ENCODE measurements at places on chromosomes 5 and 9.

- DNase-seq: no peak
Observed at GRCh38 chr5:67963789-67964519, 251.6 kb upstream of the PIK3R1 start.

DNA sequence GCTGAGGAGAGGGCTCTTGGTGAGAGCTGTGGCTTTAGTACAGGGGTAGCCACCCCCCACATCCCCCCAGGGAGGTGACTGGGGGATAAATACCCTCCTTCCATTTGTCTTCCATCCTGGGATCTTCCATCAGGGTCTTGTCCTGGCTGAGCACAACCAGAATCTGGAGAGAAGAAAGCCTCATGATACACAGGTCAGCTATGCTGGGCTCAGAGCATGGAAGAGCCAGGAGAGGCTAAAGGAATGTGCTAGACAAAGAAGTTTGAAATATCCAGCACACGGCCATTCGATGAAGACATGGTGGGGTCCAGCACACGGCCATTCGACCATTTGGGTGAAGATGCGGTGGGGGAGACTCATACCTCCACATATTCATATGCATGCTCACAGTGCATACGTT lies 30.0 kb downstream of the ROPN1L start:
- DNase-seq: no peak

GRCh38 chr5:103260951-103261350 lies 2.4 kb downstream of the MACIR start:
- DNase-seq: no peak

DNA sequence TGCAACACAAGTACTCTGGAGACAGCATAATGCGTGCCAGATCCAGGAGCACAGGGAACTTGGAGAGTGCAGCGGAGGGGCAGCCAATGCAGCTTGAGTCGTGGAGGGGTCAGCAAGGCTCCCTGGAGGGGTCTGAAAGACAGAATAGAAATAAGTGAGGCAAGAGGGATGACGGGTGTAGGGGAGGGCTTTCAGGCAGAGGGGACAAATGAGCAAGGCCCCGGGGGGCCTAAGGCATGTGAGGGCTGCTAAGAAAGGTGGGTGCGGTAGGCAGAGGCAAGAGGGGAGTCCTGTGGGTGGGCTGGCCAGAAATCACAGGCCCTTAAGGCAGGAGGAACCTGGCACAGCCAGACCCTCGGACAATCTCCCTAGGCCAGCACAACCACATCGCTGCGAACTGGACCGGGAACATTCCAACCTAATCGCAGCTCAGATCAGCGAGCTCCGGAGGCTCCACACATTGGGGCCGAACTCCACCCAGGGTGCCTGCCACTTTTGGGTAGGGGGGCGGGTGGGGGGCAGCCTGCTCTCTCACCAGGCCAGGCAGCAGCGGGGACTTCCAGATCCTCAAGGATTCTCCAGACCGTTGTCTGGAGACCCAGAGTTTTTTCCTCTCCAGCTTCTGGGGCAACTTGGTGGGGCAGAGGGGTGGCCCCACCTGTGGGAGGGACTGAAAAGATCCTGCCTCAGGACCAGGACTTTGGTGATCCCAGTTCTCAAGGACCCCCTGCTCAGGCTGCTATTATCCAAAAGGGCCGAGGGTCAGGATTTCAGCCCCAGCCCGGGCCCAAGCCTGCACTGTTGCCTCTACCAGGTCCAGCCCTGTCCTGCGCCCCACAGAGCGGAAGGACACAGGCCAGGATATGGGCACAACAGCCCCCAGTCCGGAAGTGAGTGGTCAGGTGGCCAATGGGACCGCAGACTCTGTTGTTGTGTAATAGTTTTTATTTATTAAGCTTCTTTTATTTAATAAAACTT lies 22.7 kb upstream of the CYSTM1 start:
- DNase-seq: no peak

Measured in NCI-H2081 (cell line).